Peyer's patch (tissue), 4 donors: ENCODE measurements at places on chromosomes 6 and 20.

DNA sequence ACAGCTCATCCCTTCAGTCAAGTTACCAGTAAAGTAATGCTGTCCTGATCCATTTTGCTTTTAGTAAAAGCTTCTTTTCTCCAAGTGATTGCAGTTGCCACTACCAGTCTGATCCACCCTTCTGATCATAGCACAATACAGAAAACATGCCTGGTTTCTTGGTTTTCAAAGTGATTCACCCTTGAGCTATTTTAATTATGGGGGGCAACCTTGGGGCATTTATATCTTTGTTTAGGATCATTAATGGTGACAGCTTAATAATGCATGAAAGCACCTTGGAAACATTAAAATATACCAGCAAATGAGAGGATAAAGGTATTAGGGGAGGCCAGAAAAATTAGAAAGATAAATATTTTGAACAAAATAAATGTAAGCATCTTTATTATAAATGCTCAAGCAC, 38.4 kb downstream of the LRRC1 start:
- no peak for DNase-seq

DNA sequence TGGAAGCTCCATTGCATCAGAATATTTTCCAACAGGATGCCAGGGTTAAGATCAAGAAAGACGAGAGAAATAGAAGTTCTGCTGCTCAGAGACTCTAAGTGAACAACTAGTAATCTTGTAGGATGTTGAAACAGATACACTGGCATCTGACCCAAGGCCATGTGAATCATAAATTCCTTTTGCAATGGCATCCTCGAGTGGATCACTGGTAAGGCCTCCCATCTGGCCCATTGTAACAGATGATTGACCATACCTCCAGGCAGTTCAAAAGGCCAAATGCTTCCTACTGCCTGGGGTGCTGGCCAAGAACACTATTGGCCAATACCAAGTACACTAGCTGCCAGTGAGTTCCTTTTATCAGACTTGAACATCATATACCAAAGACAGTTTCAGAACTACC, 9.9 kb upstream of the SLC17A3 start:
- DNase-seq, result no peak

- DNase-seq, result no peak
Observed at GRCh38 chr6:133191323-133191722, 49.8 kb upstream of the EYA4 start.

GRCh38 chr6:43801495-43802181, 31.6 kb downstream of the VEGFA start:
- DNase-seq, result no peak

GRCh38 chr20:50579511-50579910, 69.3 kb downstream of the PTPN1 start:
- DNase-seq, result no peak

DNA sequence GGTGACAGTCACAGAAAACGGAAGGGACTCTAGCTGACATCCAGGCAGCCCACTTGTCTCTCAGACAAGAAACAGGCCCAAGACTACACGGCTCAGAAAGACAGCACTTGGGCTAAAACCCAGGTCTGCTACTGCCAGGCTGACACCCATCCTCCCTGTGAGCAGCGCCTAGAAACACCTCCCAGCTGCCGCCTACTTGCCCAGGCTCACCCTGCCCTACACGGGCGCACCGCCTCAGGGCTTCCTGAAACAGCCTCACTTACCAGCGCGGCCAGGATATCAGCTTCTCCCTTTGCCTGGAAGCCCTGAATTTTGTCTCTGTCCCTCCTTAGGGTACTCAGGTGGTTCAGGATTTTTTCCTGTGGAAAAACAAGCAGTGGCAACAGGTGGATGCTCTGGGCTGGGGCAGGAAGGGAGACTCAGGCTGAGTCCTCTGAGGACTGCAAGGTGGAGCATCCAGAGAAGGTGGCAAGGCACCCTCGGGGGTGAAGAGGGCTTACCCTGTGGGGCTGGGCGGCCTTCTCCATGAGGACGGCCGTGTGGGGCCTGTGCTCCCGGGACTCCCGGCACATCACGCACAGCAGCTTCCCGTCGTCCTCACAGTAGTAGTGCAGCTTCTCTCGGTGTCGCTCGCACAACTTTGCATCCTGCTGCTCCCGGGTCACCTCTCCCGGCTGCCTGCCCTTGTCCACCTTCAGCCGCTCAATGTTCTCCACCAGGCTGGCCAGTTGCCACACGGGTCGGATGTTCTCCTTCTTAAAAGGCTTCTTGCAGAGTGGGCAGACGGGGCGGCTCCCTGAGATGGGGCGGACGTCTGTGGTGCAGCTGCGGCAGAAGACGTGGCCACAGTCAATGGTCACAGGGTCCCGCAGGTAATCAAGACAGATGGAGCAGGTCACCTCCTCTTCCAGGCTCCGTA, 14.8 kb downstream of the TRIM26 start:
- DNase-seq, result no peak

GRCh38 chr6:92281571-92282076, 1137.7 kb downstream of the EPHA7 start:
- DNase-seq, result no peak

DNA sequence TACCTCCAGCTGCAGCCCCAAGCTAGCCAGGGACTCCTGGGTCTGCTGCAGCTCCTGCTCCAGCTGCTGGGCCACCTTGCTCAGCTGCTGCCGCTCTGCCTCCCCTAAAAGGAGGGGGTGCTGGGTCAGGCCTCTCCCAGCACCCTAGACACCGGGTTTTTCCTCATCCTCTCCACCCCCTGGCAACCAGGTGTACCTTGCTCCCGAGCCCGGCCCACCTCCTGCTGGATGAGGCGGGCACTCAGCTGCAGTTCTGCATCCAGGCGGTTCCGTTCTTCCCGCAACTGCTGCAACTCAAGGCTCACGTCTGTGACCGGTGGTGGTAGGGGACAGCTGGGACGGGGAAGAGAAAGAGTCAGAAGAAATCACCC, 6.1 kb upstream of the PSORS1C2 start:
- DNase-seq, result no peak
